ENCODE measurements at places on chromosomes 1 and 21.

GRCh38 chr1:196128835-196129234 lies 479.4 kb downstream of the KCNT2 start:
- DNase-seq, result no peak

- DNase-seq, result no peak
Measured at GRCh38 chr1:160702100-160702499, 9.5 kb downstream of the CD48 start.

DNA sequence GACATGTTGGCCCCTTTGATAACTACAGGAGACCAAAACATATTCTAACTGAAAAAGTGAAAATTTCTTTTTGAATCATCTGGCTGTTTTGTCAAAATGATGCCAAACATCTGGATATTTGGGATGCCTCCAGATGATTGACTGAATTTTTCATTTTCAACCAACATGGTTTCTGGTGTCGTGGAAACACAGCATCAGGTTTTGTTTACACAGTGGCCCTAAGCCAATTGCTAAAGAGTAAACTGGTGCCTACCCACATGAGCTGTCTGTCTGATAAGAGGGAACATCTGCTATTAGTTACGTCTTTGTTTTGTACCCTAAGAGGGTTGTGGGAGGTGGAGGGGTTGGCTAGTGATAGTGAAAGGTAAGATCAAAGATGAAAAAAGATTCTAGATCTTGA lies 204.8 kb downstream of the KCNK2 start:
- no peak for DNase-seq

DNA sequence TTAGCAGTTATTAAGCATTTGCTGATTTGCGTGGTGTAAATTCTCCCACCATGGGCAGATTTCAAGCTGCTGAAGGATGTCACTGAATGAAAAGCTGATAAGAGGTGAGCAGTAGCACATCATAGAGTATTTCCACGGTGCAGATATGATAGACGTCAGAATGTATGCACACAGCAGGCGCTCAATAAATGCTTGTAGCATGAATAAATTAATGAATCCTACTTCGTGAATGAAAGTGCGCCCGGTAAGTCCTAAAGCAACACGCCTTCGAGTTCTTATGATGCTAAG lies 510 bp upstream of the UBIAD1 start:
- no peak for DNase-seq

GRCh38 chr1:235075777-235076308 lies 52.8 kb downstream of the TOMM20 start:
- DNase-seq, result no peak

- no peak for DNase-seq
Measured at GRCh38 chr1:29349871-29350491, 113.7 kb downstream of the PTPRU start.

DNA sequence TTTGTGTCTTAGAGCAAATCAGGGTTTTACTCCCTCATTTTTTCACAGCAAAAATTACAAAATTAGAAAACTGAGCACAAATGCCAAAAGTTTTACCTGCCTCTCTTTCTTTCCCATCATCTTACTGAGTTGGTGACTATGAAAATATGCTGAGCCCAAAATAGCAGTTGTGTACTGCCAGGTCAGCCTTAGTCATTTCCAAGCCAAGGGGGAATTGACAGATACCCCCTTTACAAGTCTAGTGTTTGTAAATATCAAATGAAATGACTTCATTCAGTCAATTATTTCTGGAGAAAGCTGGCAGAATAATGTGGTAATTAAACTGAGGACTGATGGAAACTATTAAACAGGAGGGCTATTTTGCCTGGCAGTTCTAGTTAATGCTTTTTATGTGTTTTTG lies 11.4 kb upstream of the GORAB start:
- DNase-seq, result no peak

DNA sequence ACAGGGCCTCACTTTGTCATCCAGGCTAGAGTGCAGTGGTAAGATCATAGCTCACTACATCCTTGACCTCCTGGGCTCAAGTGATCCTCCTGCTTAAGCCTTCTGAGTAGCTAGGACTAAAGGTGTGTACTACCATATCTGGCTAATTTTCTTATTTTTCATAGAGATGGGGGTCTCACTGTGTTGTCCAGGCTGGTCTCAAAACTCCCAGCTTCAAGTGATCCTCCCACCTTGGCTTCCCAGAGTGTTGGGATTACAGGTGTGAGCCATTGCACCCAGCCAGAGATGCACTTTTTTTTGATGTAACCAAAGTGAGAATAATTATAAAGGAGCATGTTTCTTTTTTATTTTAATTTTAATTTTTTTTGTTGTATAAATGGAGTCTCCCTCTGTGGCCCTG lies 28.4 kb downstream of the CLIC4 start:
- DNase-seq, result no peak

- DNase-seq, result no peak
Measured at GRCh38 chr1:27372808-27373690, 1.6 kb downstream of the FCN3 start.

- no peak for DNase-seq
Measured at GRCh38 chr1:109266965-109267364, 16.0 kb downstream of the PSRC1 start.

- DNase-seq, result no peak
Measured at GRCh38 chr1:225879521-225880221, 2.5 kb downstream of the TMEM63A start.
